ENCODE measurements at places on chromosomes 3 and 15. TPM values are rescaled to one million over a fixed set of nuclear protein-coding genes. Genes with fewer than 3 reads are reported as not detected.
A peak's percentile ranks its signal among the peaks of the same experiment; 100 is the strongest.

CCR5 gene
- not detected for total RNA-seq

FAM174B gene
- total RNA-seq, result 3.5 TPM

SLC24A5 gene
- 0.29 TPM for total RNA-seq

DNA sequence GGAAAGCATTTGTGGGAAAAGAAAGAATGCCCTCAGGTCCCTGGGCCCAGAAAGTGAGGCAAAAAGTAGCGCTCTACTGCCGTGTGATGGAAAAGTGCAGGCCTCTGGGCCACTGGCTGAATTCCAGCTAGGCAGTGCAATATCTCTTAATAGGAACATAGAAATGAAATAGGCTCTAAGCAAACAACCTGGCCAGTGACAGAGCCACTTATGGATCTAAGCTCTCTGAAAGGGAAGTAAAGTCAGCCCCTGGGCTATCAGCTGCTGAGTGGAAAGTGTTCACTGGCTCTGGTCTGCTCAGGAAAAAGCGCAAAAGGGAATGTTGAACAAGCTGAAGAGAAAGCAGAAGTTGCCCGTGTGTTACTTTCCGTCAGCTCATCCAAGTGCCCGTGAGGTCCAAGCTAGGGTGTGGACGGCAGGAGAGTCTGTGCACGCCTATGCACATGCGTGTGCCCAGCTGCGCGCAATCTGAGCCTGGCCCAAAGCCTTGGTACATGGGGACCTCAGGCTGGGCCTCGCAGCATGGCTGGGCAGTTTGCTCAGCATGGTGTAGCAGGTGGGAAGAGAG is 74.0 kb upstream of the RAD18 start:
- H3K36me3 ChIP-seq, result no peaks in the 10 kb centered on the region
- DNase-seq, result no peak
- H3K4me1 ChIP-seq, result peaks cover 5% of the 10 kb centered on the region
- no peak overlapping the region for H3K4me3 ChIP-seq
- H3K27me3 ChIP-seq, result no peaks in the 10 kb centered on the region

DNA sequence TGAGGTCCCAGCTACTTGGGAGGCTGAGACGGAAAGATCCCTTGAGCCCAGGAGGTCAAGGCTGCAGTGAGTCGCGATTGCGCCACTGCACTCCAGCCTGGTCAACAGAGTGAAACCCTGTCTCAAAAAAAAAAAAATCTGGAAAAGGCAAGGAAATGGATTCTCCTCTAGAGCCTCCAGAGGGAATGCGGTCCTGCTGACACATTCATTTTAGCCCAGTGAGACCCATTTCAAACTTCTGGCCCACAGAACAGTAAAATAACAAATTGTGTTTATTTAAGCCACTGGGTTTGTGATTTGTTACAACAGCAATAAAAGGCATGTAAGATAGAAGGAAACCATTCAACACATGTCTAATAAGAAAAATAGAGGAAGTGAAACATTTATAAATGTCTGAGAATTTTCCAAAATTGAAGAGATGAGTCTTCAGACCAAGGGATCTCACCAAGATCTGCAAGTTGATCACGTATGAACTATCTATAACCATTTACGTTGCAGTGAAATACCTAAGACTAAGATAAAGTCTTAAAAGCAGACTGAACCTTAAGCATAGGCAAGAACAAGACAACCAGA is at the start of gene HTR3E:
TSS of gene HTR3E (plus strand) at position 254 of the 573 bp plus-strand sequence. CDS start 466 bp downstream, outside the sequence.
- H3K27me3 ChIP-seq, result no peaks in the 10 kb centered on the region
- H3K27ac ChIP-seq, result no peak within 1 kb of the TSS

IL16 gene
- 20.0 TPM for total RNA-seq

DNA sequence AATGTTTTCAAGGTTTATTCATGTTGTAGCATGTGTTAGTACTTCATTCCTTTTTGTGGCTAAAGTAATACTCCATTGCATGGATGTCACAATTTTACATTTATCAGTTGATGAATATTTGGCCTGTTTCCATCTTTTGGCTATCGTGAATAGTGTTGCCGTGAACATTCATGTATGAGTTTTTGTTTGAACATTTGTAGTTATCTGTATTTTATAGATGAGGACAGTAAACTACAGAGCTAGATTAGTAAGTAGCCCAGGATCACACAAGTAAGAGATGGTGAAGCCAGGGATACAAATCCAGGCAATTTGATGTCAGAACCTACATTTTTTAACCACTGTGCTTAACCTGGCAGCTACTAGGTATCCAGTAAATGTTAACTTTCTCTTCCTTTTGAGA is 63.2 kb downstream of the ASTE1 start:
- H3K27me3 ChIP-seq, result no peaks in the 10 kb centered on the region
- H3K27ac ChIP-seq, result no peak overlapping the region
- H3K4me3 ChIP-seq, result no peak overlapping the region

CD96 gene
- 2.8 TPM for total RNA-seq

SAMMSON gene
- not detected for total RNA-seq

DNA sequence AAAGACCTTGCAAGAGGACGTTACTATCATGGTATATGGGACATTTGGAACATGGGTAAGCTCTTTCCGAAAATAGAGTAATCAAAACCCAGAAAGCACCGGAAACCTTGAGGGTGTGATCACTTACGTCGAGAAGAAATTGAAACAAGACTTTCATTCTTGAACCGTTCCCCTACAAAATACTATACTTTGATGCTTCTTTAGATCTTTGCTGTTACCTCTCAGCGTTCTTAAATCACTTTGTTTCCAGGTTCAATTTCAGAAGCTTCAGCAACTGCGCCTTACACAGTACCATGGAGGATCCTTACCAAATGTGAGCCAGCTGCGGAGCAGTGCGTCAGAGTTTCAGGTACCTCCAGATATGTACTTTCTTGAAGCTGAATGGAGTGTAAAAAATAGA is 10.1 kb downstream of the CRTC3 start:
- H3K4me1 ChIP-seq, result no peaks in the 10 kb centered on the region
- H3K27ac ChIP-seq, result no peak overlapping the region
- H3K36me3 ChIP-seq, result no peaks in the 10 kb centered on the region
- H3K4me3 ChIP-seq, result no peak overlapping the region
- no peak for DNase-seq

DNA sequence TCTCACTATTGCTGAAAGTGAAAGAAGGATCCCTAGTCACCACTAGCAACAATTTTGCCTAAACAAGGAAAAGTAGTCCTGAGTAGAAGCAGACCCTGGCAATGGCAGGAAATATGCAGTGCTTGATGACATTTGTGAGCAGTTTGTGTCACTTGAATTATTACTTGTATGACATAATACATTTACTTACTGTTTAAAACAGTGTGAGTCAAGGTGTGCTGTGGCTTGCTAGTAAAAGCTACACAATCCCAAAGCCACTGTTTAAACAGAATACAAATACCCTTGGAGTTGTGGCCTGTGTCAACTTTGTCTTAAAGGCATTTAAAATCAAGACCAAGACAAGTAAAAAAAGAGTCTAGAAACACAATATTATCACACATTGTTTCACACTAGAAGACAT is 775.4 kb downstream of the ROBO1 start:
- H3K27me3 ChIP-seq, result no peaks in the 10 kb centered on the region
- no peaks in the 10 kb centered on the region for H3K36me3 ChIP-seq
- H3K27ac ChIP-seq, result no peak overlapping the region
- no peaks in the 10 kb centered on the region for H3K4me1 ChIP-seq
- no peak overlapping the region for H3K4me3 ChIP-seq

APPL1 gene
- 66.1 TPM for total RNA-seq

DNA sequence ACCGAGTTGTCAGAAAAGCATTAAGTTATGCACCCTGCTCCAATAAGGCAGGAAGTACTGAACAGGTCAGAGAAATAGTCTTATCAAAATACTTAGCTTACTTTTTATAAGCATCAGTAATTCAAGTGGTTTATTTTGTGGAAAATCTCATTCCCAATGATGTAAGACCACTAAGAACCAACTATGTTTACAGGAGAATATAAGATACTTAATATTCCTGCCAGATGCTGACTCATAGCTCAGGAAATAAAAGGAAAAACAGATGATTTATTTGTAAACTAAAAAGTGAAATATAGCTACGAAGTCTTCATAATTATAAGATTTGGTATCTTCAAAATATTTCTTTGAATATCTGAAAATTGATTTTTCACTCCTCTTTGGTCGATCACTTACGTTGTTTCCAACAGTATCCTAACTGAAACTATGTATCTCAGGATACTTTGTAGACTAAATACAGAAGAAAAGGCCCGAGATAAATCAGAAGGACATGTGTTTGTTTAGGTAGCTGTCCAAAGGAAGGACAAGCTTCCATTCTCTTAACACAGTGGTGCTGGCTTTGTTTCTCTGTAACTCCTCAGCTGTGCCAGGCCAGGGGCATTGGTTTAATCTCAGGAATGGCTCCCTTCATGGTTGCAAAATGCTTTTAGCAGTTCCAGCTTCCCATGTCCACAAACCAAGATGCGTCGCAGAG is 295.8 kb downstream of the GBE1 start:
- H3K36me3 ChIP-seq, result no peaks in the 10 kb centered on the region
- H3K4me3 ChIP-seq, result no peak overlapping the region
- no peaks in the 10 kb centered on the region for H3K27me3 ChIP-seq

GRCh38 chr3:120795959-120796358 is 53.4 kb downstream of the GTF2E1 start:
- no peak overlapping the region for H3K4me3 ChIP-seq
- no peak for DNase-seq
- H3K27me3 ChIP-seq, result no peaks in the 10 kb centered on the region
- no peak overlapping the region for H3K27ac ChIP-seq
- H3K36me3 ChIP-seq, result no peaks in the 10 kb centered on the region

GATA2 gene
- total RNA-seq, result 171 TPM

- no peak for DNase-seq
- H3K27ac ChIP-seq, result no peak overlapping the region
- H3K4me1 ChIP-seq, result no peaks in the 10 kb centered on the region
- H3K36me3 ChIP-seq, result no peaks in the 10 kb centered on the region
Measured at GRCh38 chr3:183526838-183527427, 28.6 kb downstream of the KLHL6 start.

DNA sequence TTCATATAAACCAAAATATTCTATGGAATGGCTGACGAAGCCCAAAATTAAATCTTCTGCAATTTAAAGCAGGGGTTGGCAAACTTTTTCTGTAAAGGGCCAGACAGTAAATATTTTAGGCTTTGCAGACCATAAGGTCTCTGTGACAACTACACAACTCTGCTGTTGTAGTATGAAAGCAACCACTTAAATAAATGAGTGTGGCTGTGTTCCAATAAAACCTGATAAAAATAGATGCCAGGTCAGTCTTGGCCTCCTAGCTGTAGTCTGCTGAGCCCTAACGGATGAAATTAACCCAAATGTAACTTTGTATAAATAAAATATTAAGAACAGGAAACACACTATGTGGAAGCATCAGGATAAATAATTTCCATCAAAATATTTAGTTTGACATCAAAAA is 104.2 kb downstream of the FBXL22 start:
- H3K27ac ChIP-seq, result no peak overlapping the region
- no peak overlapping the region for H3K4me3 ChIP-seq
- H3K27me3 ChIP-seq, result no peaks in the 10 kb centered on the region
- H3K4me1 ChIP-seq, result no peaks in the 10 kb centered on the region
- no peaks in the 10 kb centered on the region for H3K36me3 ChIP-seq

- no peaks in the 10 kb centered on the region for H3K27me3 ChIP-seq
- H3K36me3 ChIP-seq, result no peaks in the 10 kb centered on the region
- H3K4me3 ChIP-seq, result no peak overlapping the region
- no peak overlapping the region for H3K27ac ChIP-seq
Measured at GRCh38 chr3:175105066-175105465, 245.9 kb downstream of the NAALADL2 start.

DNA sequence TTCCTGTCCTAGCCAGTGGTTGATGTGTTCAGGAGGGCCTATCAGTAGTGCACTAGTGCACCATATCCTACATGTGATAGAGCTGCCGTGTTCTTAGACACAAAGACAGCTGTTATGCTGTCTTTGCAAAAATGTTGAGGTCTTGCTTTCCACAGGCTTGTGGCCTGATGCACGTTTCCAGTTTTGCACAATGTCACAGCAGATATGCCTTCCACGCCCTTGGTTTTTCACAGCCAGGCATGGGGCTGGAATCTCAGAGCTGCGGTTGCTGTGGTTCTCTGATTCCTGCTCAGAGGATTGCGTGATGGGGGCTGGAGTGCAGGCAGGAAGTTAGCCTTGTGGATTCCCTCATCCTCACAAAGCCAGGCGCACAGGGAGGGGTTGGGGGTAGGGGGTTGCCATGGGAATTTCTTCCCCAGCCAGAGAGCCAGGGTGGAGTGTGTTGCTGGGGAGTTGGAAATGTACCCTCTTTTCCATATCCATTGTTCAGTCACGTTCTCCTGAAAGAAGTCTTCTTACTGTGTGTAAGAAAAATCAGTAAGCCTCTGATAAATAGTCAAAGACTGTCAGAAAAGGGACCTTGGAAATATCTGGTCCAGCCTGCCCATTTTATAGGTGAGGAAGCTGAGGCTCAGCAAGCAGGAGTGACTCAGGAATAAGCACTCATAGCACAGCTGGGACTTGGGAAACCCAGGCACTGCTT is 79.4 kb downstream of the SMAD3 start:
- peak overlapping the region; percentile 88 for H3K27ac ChIP-seq
- no peaks in the 10 kb centered on the region for H3K27me3 ChIP-seq

GRCh38 chr15:95558916-95559315 is 771.6 kb upstream of the NR2F2 start:
- H3K27me3 ChIP-seq, result no peaks in the 10 kb centered on the region
- H3K27ac ChIP-seq, result no peak overlapping the region
- no peak for DNase-seq
- no peaks in the 10 kb centered on the region for H3K4me1 ChIP-seq
- no peak overlapping the region for H3K4me3 ChIP-seq
- H3K36me3 ChIP-seq, result no peaks in the 10 kb centered on the region

GRCh38 chr3:186589121-186589520 is 18.6 kb downstream of the DNAJB11 start:
- no peak overlapping the region for H3K27ac ChIP-seq
- no peak overlapping the region for H3K4me3 ChIP-seq
- H3K36me3 ChIP-seq, result no peaks in the 10 kb centered on the region
- H3K27me3 ChIP-seq, result no peaks in the 10 kb centered on the region

- no peak overlapping the region for H3K27ac ChIP-seq
- no peaks in the 10 kb centered on the region for H3K27me3 ChIP-seq
- no peak for DNase-seq
Measured at GRCh38 chr3:170056710-170057454, 19.1 kb downstream of the GPR160 start.

SPCS1 gene
- 9.0 TPM for total RNA-seq

DNA sequence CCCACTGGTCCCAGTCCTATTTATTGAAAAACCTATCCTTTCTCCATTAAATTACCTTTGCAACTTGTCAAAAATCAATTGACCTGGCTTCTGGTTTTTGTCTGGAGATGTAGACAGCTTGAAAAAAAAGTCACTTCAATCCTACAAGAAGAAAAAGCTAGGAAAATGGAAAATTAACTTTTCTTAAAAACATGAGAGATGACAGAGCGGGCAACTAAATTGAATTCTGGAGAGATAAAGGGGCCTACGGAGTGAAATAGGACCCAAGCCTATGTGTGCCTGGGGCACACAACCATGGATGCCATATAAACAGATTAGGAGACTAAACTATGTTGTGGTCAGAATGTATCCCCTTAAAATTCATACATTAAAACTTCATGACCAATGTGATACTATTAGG is 363.3 kb upstream of the SLCO3A1 start:
- H3K4me3 ChIP-seq, result no peak overlapping the region
- H3K27ac ChIP-seq, result no peak overlapping the region
- DNase-seq, result no peak
- no peaks in the 10 kb centered on the region for H3K4me1 ChIP-seq
- no peaks in the 10 kb centered on the region for H3K27me3 ChIP-seq
